ENCODE measurements at places on chromosomes 7 and 10.

DNA sequence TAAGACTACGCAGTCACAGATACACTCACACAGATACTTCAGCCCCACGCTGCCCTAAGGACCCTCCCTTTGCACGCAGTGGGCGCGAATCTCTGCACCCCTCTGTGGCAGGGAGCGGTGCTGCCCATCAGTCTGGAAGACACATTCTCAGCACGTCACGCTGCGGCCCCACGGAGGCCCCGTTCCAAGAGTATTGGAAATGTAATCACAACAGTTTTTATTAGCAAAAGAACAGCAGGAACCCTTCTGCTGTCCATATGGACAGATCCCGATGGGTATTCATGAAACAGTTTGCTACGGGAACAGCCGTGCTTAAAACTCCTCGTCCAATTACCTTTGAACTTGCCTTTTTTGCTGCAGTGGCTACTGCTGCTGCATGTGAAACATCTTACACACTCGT lies 131.0 kb downstream of the RPS24 start:
- DNase-seq: no peak

DNA sequence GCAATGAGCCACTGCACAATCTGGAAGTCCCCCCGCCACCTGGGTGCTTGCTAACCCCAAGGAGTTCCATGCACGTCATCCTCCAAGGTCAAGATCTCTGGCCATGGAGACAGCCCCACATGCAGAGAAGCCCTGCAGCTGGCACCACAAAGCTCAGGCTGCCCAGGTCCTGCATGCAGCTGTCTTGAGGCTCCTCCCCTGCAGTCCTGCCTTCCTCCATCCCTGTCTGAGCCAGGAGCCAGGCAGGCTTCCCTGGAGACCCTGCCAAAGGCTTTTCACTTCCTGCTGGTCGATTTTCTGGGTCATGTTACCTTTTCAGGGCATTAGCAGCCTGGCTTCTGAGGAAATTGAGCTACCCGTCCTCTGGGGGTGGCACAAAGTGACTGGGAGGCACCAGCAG lies 12.5 kb upstream of the TMEM72 start:
- DNase-seq: no peak

- DNase-seq: no peak
Measured at GRCh38 chr7:102193806-102194205, 92.9 kb upstream of the SH2B2 start.

DNA sequence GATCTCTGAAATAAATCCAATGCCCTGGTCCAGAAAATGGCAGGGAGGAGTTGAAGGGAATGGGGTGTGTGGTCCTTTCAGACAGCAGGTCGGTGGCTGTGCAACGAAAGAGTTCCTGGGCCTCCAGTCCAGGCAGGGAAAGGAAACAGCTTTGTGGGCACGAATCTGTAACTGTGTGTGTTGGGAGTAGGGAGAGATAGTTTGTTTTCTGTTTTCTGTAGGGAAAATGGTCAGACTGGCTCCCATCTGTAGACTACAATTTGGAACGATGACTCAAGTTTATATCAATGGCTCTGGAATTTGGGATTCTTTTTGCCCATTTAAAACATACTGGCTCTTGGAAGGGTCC lies 2.6 kb upstream of the HOXA9 start:
- DNase-seq: no peak

GRCh38 chr10:100470367-100470766 lies 7.6 kb downstream of the WNT8B start:
- DNase-seq: no peak

DNA sequence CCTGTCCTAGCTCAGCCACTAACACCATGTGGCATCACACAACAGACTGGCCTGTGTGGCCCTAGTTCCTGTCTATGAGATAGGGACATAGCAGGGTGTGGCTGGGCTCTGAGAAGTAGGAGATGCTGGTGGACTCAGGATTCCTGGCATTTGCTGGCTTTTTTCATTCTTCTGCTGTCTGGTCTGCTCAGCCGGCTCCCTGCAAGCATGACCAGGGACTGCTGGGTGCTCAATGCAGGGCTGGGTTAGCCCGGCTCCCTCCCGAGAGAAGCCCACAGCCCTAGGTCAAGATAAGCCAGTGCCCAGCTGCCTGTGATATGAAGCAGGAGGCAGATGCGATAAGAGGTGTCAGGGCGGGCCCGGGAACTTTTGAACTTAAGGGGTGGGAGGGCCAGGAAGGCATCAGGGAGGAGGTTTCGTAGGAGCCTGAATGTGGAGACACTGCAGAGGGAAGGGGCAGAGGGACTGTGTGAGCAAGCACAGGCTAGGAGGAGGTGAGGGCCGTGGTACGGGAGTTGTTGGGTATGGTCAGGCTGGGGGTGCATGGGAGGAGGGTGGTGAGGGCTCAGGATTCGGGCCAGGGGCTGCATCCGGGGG lies 3.5 kb downstream of the AQP1 start:
- no peak for DNase-seq

DNA sequence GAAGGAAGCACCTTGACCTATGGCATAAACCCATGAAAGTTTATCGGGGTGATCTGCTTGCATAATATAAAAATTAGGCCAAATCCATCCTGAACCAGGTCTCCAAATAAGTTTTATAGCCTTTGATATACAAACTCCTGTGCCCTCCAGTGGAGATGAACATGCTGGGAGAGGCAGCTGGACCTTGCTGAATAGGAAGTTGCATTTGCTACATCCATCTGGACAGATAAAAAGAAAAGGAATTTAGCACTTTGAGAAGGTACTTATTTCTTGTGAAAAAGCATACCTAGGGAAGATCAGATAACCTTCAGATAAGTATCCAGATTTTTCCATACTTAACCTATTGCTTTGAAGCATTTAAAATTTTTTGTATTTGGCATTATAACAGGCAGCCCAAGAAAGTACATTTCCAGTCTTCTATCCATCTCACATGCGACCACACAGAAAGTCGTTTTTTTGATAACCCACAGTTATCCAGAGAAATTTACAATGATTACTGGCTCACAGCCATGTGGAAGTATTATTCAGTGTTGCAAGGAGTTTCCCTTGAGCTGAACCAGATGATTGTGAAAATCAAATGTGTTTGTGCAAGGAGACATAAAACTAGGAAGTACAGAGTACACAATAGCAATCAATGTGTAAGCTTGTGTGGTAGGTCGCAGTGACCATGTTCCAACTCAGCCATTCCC lies 124.4 kb upstream of the STK17A start:
- DNase-seq: no peak

DNA sequence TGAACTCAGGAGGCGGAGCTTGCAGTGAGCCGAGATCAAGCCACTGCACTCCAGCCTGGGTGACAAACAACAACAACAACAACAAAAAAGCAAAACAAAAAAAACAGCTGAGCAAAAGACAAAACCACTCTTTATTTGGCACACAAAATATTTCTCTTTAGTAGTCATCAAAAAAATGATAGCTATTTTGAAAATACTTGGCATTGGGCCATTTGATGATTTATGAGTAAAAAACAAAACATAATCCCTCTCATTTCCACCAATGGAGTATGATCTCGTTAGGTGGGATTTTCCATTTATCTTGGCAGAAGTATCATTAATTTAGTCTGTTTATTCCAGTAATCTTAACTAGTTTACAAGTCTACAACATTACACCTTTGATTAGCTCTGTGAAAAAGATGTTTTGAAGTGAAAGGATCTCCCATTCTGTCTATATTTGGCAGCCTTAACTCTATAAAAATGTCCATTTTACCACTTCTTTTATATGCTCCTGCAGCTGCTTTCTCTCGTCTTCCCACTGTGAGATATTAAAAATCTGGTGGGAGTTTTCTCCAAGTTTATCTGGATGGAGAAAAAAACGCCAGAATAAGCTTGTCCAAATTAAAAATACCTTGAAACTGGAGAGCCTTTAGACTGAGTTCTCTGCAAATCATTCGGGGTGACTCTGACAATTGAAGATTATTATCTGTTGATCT lies 58.8 kb upstream of the AGMO start:
- DNase-seq: no peak

DNA sequence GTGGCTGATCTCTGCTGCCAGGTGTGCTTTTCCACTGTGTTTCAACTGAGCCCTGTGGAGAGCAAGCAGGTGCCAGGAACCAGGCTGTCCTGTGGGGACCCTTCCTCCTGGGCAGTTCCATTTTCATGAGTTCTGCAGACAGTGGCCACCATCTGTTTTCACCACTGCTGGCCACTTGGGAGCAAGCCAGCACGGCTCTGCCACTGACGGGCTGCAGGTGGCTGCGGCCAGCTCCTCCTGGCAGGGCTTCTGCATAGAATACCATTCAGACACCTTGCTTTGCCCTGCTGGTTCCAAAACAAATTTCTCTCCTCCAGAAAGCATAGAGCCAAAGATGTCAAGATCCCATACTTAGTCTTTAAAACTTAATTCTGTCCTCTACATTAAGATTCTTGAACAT lies 48.3 kb downstream of the LANCL2 start:
- no peak for DNase-seq

DNA sequence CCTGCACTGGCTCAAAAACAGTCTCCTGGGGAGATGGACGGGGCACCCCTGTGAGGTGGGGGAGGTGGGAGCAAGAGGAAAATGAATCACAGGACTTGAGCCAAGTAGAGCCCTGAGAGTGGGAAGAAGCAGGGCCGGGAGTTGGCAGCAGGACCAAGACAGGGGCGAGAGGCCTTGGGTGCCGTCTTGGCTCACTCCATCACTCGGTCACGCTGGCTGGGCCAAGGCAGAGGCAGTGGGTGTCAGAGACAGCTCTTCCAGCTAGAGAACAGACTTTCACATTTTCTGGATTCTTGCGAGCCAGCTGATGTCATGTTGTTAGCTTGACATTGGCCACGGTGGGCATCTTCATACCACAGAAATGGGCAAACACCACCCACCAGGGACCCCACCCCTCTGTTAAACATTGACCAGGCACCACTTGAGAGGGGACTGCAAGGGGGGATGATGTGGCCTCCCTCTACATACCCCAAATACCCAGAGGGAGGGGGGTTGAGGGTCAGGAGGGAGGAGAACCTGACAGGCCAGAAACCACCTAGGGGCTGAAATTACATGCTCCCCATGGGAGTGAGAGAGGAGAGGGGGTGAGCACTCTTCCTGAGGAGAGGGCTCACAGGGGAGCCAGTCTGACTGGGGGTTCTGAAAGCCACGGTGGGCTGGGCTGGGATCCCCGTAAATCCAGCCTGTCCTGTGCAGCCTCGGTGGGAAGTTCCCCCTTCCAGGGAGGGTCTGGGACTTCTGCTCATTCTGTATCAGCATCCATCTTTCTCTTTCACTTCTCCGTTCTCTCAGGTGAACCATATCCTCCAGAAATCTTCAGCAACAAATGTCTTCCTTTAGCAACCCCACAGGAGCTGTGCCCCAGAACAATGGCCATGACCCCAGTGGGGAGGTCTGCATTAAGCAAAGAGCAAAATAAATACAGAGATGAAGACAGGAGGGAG lies 19.6 kb downstream of the CAMK2B start:
- DNase-seq: no peak

DNA sequence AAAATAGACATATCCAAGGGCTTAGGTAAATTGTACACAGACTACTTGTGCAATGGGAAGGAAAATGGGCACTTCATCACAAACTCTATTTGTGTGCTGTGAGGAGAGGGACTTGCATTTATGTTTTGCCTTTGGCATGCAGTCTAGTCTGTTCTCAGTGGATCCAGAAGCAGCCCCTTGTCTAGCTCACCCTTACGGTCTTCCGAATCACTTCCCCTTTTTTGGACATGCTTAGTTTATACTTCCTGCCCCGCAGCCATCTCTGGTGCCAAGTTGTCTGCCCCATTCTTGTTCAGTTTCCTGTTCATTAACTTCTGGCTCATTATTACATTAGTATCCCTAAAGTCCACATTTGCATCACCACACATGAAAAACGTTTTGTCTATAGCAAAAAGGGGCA lies 161.6 kb downstream of the NRCAM start:
- DNase-seq: no peak

- no peak for DNase-seq
Measured at GRCh38 chr7:43486634-43487033, 96.3 kb upstream of the STK17A start.

DNA sequence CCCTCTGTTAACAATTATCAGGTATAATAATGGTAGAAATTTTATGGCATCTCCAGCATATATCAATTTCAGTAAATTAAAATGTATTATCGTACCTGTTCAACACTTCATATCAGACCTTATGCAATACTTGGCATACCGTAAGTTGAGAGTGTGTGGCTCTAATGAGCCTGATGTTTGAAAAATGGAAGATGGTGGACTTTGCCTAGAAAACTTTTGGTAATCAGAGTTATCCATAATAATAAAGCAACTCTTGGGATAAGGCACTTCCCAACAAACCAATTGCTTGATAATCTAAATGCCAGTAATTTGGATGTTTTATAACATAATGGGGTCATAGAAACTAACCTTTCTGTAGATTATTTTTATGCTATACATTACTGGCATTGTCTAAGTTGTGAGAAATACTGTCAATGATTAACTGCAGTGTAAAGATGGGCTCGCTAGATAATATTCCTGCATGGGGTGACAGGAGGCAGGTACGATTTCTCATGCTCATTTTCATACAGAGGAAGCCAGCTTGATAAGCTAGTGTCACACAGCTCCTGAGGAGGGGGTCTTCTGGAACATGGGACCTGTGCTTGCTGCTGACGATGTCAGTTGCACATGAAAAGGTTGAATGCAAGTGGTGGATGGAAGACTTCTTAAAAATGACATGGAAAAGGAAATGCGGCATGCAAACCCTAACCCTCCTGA lies 27.8 kb upstream of the DMBT1 start:
- DNase-seq: no peak

GRCh38 chr10:4427532-4427931 lies 398.5 kb upstream of the AKR1E2 start:
- no peak for DNase-seq

DNA sequence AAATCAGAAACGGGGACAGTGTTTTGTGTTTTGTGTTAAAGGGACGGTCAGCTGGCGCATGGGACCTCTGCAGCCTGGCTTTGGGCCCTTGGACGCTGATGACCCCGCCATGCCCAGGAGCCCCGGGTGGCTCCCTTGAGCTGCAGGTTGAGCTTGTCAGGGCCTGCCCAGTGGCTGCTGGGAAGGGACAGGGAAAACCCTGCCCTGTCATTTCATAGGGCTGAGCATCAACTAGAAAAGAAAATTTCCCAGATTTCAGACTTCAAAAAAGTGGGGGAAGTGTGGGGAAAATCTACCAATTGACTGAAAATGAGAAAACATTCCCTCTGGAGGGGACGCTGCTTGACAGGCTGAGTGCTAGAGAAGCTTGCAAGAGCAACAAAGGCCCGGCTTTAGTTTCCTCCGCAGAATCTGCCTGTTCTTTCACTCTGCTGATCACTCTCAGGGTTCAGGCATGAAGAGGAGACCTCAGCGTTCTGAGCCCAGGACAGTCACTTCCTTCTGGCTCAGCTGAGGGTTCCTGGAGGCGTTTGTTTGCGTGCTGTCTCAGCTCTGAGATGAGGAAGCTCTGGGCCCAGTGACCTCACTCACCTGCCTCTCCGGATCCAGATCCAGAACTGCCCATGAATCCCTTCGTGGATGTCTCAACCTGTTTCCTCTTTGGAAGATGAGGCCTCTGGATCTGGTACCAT lies 18.6 kb upstream of the DNAJB6 start:
- no peak for DNase-seq

Data from left renal pelvis (tissue), 4 donors.